ENCODE measurements at places on chromosomes 2 and 18. TPM values are rescaled to one million over a fixed set of nuclear protein-coding genes. Genes with fewer than 3 reads are reported as not detected.

DNA sequence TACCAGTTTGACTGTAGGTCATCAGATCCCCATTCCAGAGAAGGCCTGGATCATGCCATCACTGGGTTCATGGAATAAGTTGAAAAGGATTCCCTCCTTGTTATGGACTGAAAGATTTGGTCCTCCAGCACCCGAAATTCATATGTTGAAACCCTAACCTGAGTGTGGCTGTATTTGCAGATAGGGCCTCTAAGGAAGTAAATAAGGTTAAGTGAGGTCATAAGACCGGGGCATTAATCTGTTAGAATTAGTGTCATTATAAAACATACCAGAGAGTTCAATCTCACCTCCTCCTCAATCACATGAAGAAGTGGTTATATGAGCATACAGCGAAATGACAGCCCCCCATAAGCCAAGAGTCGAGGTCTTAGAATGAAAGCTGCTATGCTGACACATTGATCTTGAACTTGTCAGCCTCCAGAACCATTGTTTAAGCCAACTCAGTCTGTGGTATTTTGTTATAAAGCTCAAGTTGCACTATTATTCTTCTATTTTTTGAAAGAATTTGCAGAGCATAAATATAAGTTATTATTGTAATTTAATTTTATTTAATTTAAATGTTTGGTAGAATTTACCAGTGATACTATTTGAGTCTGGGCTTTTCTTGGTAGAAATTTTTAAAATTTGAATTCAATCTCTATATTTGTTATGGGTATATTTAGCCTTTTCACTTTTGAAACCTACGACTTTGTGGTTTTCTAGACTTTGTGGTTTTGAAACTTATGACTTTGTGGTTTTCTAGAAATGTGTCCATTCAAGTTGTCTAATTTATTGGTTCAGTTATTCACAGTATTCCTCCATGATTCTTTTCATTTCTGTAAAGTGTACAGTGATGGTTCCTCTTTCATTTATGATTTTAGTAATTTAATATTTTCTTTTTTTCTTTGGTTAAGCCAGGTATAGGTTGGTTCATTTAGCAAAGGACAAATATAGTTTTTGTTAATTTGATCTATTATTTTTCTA is 1206.7 kb upstream of the CDH2 start:
- DNase-seq: no peak
- no peak overlapping the region for H3K4me3 ChIP-seq
- H3K36me3 ChIP-seq: no peaks in the 10 kb centered on the region
- H3K4me1 ChIP-seq: no peaks in the 10 kb centered on the region

DNA sequence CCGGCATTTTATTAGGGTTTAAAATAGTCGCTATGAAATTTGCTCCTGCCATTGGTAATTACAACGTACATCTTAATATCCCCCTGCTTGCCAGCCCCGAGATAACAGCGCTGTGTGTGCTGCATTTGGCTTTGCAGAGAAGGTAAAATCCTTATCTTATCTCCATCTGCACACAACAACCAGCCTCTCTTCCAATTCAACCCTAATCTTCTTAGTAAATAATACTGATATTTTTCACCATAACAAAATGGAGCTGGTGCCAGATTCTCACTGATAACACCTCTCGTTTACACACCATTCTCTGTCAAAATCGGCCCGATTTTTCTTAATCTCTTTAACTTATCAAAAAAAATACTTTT is 61.4 kb upstream of the SIX3 start:
- peaks cover 3% of the 10 kb centered on the region for H3K4me1 ChIP-seq
- H3K27me3 ChIP-seq: no peaks in the 10 kb centered on the region
- H3K36me3 ChIP-seq: peaks cover 10% of the 10 kb centered on the region
- H3K4me3 ChIP-seq: no peak overlapping the region
- no peak for DNase-seq

DNA sequence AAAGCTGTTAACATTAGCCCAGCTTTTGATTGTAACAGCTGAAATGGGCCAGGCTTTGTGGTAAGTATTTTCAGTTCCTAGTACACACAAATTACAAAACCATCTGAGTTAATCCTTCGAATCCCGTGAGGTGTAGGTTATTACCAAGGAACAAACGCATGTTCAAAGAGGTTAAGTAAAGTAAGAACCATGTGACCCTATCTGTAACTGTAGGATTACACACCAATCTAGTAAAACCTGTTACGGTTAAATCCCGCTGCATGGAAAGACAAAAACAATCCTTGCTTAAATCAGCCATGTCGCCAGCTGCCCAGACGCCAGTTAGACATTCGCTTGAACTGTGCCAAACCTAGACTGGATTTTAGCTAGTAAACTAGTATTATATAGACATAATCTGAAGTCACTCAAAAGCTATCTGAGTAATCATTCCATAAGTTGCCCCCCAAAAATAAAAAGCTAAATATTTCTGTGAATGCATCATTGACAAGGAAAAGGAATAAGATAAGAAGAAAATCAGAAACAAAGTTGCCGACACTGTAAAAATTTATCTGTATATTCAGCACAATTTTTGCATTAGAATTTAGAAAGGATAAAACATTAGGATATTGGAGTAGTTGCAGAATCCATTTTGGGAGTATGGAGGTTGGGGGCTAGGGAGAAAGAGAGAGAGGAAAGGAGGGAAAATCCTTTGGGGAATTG is 638.0 kb downstream of the CNTNAP5 start:
- H3K4me1 ChIP-seq: peaks cover 11% of the 10 kb centered on the region
- H3K27me3 ChIP-seq: no peaks in the 10 kb centered on the region
- no peaks in the 10 kb centered on the region for H3K36me3 ChIP-seq
- no peak overlapping the region for H3K27ac ChIP-seq
- DNase-seq: no peak
- no peak overlapping the region for H3K4me3 ChIP-seq

GRCh38 chr2:206457188-206457634 is 13.9 kb downstream of the ADAM23 start:
- peaks cover 5% of the 10 kb centered on the region for H3K36me3 ChIP-seq
- no peak overlapping the region for H3K4me3 ChIP-seq
- DNase-seq: no peak
- H3K4me1 ChIP-seq: peaks cover under 1% of the 10 kb centered on the region
- no peaks in the 10 kb centered on the region for H3K27me3 ChIP-seq

DNA sequence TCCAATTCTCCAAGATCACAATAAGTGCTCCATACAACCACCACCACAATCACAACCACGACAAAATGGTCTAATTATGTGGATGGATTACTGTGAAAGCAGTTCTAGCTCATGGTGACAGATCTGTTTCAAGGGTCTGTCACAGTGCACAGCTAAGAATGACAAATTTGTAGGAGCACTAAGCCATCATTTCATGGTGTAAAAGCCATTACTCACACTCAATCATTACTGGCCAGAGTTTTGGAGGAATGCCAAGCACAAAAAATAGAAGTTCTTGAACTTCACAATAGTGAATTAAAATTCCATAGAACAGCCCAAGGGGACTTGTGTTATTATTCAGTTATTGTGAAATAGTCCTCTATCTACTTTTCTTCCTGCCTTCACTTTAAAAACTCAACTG is 2.3 kb downstream of the CPS1 start:
- no peak overlapping the region for H3K27ac ChIP-seq
- H3K4me3 ChIP-seq: no peak overlapping the region
- no peak for DNase-seq
- no peaks in the 10 kb centered on the region for H3K27me3 ChIP-seq
- no peaks in the 10 kb centered on the region for H3K36me3 ChIP-seq
- H3K4me1 ChIP-seq: no peaks in the 10 kb centered on the region

DNA sequence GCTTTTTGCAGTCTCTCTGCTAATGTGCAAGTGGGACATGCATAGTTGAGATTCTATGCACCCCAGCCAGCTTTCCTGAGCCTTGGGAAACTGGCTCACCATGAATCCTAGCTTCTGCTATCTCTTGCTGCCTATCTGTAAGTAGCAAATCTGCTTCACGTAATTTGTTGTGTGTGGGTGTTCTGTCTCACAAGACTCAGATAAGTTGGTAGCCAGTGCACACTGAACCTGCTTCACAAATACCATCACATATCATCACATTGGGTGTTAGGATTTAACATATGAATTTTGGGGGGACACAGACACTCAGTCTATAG is 13.9 kb upstream of the VRK2 start:
- no peak for DNase-seq
- H3K27me3 ChIP-seq: peaks cover 1% of the 10 kb centered on the region

GRCh38 chr2:235765181-235765820 is 271.5 kb downstream of the AGAP1 start:
- no peak overlapping the region for H3K4me3 ChIP-seq
- peaks cover 4% of the 10 kb centered on the region for H3K27me3 ChIP-seq
- no peak for DNase-seq

GRCh38 chr18:64403784-64404503 is 255.1 kb upstream of the LINC00305 start:
- no peaks in the 10 kb centered on the region for H3K36me3 ChIP-seq
- no peak overlapping the region for H3K27ac ChIP-seq
- no peaks in the 10 kb centered on the region for H3K27me3 ChIP-seq
- H3K4me1 ChIP-seq: peaks cover 2% of the 10 kb centered on the region
- no peak for DNase-seq

GRCh38 chr2:39803839-39804238 is 24.8 kb upstream of the THUMPD2 start:
- no peak overlapping the region for H3K4me3 ChIP-seq
- DNase-seq: no peak
- no peaks in the 10 kb centered on the region for H3K4me1 ChIP-seq
- peaks cover 5% of the 10 kb centered on the region for H3K36me3 ChIP-seq
- no peak overlapping the region for H3K27ac ChIP-seq
- H3K27me3 ChIP-seq: peaks cover 4% of the 10 kb centered on the region

DNA sequence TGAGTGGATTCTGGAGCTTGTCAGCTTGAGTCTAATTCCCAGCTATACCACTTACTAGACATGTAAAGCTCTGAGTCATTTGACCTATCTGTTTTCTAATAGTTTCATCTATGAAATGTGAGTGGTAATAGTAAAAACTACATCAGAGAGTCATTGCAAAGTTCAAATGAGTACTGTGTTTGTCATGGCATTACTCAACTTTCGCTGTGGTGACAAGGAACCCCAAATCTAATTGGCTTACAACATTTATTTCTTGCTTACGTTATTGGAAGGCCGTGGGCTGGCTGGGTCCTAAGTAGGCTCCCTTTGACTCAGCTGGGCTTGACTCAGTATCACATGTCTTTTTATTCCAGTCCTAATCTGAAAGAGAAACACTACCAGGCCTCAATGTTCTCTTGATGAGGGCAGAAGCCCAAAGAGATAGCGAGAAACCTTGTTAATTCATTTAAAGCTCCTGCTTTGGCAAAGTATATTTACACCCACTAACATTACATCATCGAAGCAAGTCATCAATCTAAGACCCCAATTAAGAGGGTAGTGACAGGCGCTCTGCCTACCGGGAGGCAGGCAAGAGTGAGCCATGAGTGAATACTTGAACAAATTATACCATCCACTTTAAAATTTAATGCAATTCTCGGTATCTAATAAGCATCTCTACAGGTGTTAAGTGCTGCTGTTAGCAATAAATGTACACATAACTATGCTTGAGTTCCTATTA is 431.8 kb upstream of the SPHKAP start:
- H3K4me3 ChIP-seq: no peak overlapping the region
- no peaks in the 10 kb centered on the region for H3K4me1 ChIP-seq
- DNase-seq: no peak
- H3K36me3 ChIP-seq: no peaks in the 10 kb centered on the region
- H3K27ac ChIP-seq: no peak overlapping the region

GRCh38 chr2:39512434-39512935 is 75.4 kb upstream of the MAP4K3 start:
- no peaks in the 10 kb centered on the region for H3K36me3 ChIP-seq
- H3K27ac ChIP-seq: no peak overlapping the region
- H3K4me3 ChIP-seq: no peak overlapping the region
- H3K27me3 ChIP-seq: peaks cover 6% of the 10 kb centered on the region
- H3K4me1 ChIP-seq: peaks cover 20% of the 10 kb centered on the region

The TTLL4 gene
- 27.9 TPM for total RNA-seq

DNA sequence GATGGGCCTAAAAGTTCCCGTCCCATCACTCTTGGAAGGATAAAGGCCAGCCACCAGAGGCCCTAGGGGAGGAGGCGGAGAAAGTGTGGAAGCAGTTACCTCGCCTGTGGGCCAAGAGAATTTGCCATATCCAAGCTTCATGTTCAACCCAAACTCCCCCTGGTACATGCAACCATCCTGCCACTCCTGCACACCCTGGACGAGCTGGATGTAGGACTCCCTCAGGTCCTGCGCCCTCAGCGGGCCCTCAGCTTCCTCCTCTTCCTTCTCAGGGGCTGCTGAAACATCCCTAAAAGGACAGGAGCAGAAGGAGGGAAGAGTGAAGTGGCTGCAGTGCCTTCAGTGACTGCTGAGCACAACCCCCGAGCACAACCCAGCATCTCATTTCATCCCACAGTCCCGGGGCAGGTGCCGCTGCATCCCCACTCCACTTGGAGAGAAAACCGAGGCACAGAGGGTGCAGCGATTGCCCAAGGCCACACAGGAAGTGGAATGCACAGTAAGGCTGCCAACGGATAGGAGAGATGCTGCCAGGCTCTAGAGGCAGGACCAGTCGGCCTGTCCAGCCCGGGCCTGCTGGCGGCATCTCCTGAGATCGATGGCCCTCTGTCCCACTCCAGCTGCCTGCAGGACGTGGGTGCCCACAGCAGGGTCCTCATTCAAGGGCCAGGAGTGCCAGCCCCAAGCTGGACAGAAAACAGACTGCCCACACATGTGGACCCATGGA is 2.9 kb downstream of the ANKMY1 start:
- H3K27ac ChIP-seq: no peak overlapping the region
- peaks cover 1% of the 10 kb centered on the region for H3K4me1 ChIP-seq
- H3K36me3 ChIP-seq: peaks cover 20% of the 10 kb centered on the region
- DNase-seq: no peak
- peaks cover 3% of the 10 kb centered on the region for H3K27me3 ChIP-seq

DNA sequence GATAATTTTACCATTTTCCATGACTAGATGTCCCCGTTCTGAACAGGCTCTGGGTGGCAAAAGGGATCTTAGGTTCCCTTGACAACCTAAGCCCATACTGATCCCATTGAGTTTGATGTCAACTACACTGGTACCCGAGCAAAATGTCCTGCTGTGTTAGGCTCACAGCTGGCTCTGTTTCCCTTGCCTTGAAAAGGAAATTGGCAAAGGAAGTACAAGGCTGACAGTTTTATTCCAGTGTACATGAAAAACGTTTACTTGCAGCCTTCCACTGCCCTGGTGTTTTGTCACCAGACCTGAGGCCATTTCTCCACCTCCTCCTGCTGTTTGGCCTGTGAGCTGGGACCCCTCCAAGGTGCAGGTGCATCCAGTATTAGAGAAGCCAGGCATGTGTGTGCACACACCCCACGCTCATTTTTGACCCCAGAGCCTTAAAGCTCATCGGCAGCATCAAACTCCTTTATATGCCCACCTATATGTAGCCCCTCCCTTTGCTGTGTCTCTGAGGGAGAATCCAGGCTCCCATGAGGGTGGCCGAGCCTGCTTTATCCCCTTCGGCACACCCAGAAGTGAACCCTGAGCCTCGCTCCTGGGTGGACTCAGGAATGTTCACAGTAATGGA is 171.3 kb downstream of the NDUFA10 start:
- peaks cover 16% of the 10 kb centered on the region for H3K36me3 ChIP-seq
- H3K27ac ChIP-seq: no peak overlapping the region
- H3K4me1 ChIP-seq: no peaks in the 10 kb centered on the region
- no peak overlapping the region for H3K4me3 ChIP-seq
- H3K27me3 ChIP-seq: peaks cover 4% of the 10 kb centered on the region
- no peak for DNase-seq

- DNase-seq: no peak
- H3K27ac ChIP-seq: no peak overlapping the region
- peaks cover 9% of the 10 kb centered on the region for H3K27me3 ChIP-seq
- no peaks in the 10 kb centered on the region for H3K36me3 ChIP-seq
- peaks cover 4% of the 10 kb centered on the region for H3K4me1 ChIP-seq
- no peak overlapping the region for H3K4me3 ChIP-seq
These were observed 7.6 kb downstream of the INHBB start for GRCh38 chr2:120353591-120353898.

Data from glutamatergic neuron (in vitro differentiated cells).